ENCODE measurements at places on chromosomes 3 and 15. TPM values are rescaled to one million over a fixed set of nuclear protein-coding genes. Genes with fewer than 3 reads are reported as not detected.
A peak's percentile ranks its signal among the peaks of the same experiment; 100 is the strongest.

- DNase-seq: no peak
Measured at GRCh38 chr15:74983725-74984231, 11.6 kb upstream of the SCAMP5 start.

DNA sequence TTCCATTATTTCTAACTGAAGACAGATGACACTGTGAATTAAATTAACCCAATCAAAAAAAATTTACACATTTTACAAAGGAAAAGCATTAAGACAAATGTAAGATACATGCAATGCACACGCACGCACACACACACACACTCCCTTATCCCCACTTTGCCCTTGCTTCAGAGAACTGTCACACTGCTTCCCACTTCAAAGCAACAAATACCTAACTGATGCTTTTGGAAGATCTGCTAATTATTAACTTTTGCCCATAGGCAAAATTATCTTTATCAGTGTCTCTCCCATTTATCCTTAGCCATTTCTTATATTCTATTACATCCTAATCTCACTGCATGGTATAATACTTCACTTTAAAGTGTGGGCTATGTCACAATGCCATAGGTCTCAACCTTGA is 60.3 kb downstream of the SETD2 start:
- DNase-seq: no peak

- DNase-seq: no peak
Measured at GRCh38 chr3:196604548-196604947, 34.9 kb upstream of the NRROS start.

GRCh38 chr3:129018751-129019150 is 17.6 kb downstream of the EFCC1 start:
- DNase-seq: no peak

DNA sequence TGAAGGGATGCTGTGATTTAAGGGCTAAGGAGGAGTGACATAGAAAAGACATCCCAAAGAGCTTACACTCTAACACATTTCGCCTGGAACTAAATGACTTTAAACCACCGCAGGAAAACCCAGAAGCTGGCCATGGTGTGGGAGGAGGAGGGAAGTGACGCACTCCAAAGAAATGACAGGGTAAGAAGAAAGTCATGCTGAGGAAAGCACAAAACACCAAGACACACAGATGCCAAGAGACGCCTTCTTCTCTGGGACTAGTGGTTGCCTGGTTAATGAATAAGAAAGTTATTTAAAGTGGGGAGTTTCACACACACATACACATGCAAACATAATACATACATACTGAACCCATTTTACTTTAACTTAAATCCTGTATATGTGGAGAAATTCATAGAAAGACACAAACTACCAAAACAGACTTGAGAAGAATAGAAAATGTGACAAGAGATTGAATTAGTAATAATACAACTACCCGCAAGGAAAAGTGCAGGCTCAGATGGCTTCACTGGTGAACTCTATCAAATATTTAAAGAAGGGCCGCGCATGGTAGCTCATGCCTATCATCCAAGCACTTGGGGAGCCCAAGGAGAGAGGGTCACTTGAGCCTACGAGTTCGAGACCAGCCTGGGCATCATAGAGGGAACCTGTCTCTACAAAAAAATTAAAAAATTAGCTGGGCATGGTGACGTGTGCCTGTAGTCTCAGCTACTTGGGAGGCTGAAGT is 125.5 kb downstream of the NSMCE3 start:
- DNase-seq: no peak

DNA sequence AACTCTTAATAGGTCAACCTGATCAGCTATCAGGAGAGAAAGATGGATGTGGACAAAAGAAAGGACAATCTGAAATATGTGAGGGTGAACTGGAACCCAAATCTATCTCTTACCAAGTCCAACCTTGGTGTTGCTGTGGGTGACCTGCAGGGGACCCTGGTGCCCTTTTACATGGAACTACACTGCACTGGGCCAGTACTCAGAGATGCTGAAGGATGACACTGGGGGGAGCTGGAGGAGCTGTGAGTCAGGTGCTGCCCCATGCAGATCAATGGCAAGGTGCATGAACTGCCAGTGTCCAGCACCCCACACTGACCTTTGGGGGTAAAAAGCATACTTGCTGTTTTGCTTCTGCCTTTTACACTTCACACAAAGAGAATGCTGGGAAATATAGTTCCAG is 55.6 kb upstream of the TBC1D5 start:
- no peak for DNase-seq

DNA sequence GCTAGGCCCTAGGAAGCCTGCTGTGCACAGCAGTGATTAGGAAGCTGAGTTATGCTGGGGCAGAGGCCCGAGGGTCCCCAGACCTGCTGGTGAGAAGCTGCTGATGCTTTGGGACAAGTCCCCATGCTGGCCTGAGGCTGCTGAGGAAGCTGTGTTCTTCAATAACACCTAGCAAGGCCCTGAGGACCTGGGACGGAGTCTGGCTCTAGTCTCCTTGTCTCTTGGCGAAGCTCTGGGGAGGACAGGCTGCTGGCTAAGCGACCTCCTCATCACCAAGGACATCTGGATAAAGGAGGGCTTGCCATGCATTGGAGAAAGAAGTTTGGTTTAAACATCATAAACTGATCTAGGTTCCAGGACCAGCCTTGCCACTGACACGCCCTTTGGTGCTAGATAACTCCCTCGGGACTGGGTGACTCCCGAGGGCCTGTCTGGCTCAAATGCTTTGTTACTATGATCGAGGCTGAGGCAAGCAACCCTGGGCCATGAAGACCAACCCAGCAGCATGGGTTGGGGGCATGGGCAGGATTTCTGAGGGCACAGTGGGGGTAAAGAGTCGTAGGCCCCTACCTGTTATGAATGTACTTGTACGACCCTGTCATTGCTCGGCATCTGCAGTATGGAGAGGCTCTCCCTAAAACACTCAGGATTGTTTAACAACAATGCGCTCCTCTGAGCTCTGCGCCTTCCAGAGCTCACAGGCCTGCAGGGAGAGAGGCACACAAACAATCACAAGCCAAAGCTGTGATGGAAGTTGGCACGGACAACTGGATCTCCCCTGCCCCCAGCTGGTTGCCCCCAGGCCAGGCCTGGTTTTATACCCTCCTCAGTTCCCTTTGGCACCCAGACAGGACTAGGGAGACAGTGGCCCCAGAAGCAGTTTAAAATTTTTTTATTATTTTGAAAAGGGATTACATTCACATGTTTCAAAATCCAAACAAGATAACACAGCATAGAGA is 64.4 kb downstream of the LINGO1 start:
- no peak for DNase-seq

DNA sequence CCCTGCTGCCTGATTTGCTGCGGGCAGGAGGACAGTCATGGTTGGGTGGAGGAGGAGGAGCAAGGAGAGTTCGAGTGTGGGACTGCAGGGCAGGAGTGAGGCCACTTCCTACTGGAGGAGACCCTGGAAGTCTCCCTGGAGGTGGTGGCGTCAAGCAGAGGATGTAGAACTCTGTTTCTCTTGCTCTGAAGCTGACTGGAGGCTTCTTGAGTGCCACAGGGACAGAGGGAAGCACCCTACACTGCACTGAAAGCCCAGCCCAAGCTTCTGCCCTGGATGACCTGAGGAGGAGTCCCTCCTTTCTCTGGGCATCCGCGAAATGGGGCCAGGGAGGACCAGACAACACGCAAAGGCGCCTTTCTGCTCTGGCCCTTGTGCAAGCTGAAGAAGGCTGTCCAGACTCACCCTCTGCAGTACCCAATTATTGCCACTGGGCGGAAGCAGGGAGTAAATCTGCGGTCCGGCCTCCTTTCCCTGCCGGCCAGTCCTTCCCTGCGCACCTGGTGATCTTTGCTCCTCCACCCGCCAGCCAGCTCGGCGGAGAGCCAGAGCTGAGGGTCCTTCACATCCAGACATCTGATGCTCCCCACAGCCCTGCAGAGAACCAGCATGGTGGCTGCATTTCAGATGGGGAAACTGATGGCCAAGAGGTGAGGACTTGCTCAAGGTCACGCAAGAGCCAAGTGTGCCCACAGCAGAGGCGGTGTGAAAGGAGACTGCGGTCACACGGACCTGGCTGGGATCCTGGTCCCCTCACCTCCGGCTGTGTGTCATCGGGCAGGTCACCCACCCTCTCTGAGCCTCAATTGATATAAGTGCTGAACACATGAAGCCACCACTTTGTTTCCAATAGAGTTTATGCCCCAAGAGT is 207.1 kb downstream of the TBC1D2B start:
- DNase-seq: peak; percentile 80

GRCh38 chr3:131371688-131372066 is 9.9 kb upstream of the NUDT16 start:
- no peak for DNase-seq

GRCh38 chr15:29645841-29646240 is 176.4 kb downstream of the TJP1 start:
- no peak for DNase-seq

GRCh38 chr15:77921664-77922063 is 155.8 kb downstream of the TBC1D2B start:
- DNase-seq: no peak

GRCh38 chr3:156383441-156384025 is 171.4 kb downstream of the SSR3 start:
- DNase-seq: no peak

- no peak for DNase-seq
Measured at GRCh38 chr3:167936019-167936418, 159.7 kb downstream of the GOLIM4 start.

DNA sequence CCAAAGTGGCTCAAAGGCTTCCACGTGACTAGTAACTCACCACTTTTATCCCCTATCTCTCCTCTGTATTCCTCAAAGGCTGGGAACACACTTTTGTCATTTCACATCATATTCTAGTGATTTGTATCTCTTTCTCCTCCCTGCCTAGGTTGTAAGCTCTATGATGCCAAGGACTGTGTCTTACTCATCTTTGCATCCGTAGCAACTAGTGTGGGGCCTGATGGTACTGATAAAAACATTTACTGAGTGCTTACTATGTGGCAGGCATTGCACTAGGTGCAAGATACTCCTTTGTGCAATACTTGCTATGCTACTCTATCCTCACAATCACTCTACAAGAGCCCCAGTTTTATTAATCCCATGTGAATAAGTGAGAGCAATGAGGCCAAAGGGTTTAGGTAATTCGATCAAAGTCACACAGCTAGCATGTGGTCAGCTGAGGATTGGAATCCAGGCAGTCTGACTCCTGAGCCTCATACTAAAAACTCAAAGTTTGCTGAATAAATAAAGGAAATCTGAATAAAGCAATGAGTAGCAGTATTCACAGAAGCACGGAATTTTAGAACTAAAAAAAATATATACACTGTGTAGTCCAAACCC is 342.6 kb upstream of the ICE2 start:
- no peak for DNase-seq

- DNase-seq: no peak
Measured at GRCh38 chr3:30302027-30302426, 304.4 kb upstream of the TGFBR2 start.

The IL17RD gene
- total RNA-seq: 5.6 TPM

The STOML1 gene
- 9.1 TPM for total RNA-seq

The SLC22A13 gene
- 0.27 TPM for total RNA-seq

The EFCAB12 gene
- total RNA-seq: 0.47 TPM

The MNS1 gene
- total RNA-seq: 2.8 TPM

The PYGO1 gene
- 2.3 TPM for total RNA-seq

The GOLGA8R gene
- total RNA-seq: 0.54 TPM

The CPEB1 gene
- total RNA-seq: 1.4 TPM

The PLXNA1 gene
- 19.3 TPM for total RNA-seq

The GSK3B gene
- 43.6 TPM for total RNA-seq
